ENCODE measurements at places on chromosomes 2 and 18.

DNA sequence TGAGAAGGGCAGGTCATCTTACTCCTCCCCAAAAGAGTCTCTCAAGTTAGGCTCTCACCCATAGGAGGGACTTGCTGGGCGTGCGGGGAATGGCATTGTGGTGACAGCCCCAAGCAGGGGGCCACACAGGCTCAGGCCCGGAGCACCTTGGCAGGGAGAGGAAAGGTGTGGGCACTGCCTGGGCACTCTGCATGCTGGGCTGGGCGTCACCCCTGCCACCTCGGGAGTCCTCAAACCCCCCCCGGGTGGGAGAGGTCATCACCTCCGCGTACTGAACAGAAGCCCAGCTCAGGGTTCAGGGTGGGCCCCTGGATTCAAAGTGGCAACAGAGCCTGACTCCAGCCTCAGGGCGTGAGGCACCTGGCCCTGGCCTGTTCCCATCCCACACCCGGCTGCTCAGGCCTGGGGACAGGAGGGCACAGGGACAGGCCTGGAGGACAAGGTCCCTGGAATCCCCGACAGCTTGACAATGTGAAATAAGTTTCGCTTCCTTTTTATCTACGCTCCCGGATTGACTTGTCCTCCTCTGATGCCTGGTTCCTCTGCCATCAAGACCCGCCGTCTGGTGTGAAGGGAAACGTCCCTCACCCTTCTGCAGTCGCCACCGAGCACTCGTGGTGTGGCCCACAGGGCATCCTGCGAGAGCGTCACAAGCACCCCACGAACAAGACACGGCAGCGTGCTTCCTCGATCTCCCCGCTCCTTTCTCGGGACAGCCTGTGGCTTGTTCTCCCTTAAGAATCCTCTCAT is 97.8 kb downstream of the HDAC4 start:
- no peak for DNase-seq

DNA sequence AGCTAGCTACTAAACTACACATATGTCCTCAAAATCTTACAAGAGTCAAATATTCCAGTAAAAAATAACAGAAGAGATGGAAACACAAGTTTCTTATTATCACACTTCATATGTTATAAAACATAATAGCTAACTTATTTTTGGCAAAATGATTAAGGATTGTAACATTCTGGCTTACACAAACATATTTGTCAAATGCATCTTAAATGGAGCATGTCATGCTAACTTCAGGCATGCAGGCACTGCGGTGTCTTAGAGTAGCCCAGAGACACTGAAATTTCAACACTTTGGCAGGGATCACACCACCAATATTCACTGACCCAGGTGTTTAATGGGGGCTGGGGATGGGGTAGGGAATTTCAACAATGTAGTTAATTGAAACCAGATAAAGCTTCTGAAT is 51.6 kb downstream of the LDAH start:
- no peak for DNase-seq

GRCh38 chr18:36381075-36381474 is 83.6 kb downstream of the FHOD3 start:
- no peak for DNase-seq

GRCh38 chr18:23977719-23978483 is 36.7 kb upstream of the TTC39C start:
- no peak for DNase-seq

- DNase-seq = no peak
Observed at GRCh38 chr2:79855264-79856006, 342.6 kb downstream of the CTNNA2 start.

- DNase-seq = no peak
Observed at GRCh38 chr2:200742426-200742825, 69.3 kb upstream of the BZW1 start.

DNA sequence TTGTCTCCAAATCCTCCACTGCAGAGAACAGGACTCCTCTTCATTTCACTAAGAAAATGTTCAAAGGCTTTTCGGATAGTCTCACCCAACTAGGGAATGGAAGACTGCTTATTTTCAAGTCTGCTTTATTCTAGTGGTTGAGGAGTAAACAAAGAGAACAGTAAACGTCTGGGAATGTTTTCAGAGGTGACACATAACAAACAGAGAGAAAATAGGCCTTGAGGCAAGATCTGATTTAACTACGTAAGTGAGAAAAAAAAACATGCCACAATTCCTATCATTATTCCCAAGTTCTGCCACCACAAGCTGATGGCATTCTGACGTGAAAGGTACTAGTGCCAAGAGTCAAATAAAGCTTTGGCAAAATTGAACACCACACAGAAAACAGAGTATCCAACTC is 16.7 kb upstream of the WIPF1 start:
- DNase-seq = no peak

DNA sequence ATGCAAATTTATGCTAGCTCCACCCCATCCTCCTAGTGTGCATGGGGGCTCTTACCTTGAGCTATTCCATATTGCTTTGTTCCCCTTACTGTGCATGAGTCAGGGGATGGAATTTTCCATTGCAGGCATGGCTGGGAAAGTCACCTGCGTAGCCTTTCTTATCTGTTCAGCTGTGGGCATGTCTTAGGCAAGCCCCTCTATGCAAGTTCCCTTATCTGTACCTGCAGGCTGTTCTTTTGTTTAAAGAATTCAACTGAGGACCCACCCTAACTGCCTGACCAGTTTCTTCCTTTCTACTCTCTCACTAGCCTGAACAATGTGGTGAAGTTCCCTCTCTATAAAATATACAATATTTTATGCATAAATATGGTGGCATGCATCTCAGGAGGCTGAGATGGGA is 54.2 kb upstream of the CDCA7 start:
- no peak for DNase-seq

DNA sequence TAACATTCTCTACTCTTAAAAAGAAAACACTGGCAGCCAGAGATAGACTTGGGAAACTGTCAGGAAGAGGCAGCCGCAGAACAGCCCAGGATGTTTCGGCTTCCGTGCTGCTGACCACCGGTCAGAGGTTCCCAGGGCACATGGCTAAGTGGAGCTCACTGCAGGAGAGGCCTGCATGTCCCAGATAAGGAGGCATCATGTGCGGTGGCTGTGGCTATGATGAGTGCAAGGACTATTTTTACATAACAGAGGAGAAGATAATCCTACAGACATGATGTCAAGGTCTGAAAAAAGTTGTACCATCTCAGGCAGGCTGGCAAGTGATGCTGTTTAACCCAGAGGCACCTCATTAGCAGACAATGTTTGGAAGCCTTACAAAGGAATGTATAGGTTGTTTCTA is 252.3 kb downstream of the CYRIA start:
- no peak for DNase-seq

- no peak for DNase-seq
Observed at GRCh38 chr2:156345582-156345981, 13.1 kb upstream of the NR4A2 start.

- no peak for DNase-seq
Observed at GRCh38 chr2:126809340-126809739, 89.3 kb upstream of the TEX51 start.

GRCh38 chr2:63893163-63893562 is 51.5 kb downstream of the UGP2 start:
- DNase-seq = no peak

DNA sequence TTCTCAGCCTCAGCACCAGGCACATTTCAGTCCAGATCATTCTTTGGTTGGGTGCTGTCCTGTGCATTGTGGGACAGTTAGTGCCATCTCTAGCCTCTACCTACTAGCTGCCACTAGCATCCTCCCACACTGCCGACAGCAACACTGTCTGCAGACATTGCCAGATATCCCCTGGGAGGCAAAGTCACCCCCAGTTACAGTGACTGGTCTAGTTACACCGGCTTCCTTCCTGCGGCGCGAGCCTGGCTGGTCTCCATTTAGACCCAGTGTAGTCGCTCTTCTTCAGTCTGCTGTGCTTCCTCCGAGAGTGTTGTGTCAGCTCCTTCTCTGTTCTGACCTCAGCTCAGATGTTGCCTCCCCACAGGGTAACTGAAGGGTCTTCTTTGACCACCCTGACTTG is 283.1 kb downstream of the PHLPP1 start:
- no peak for DNase-seq

- DNase-seq = no peak
Observed at GRCh38 chr18:45007531-45007930, 326.8 kb downstream of the SETBP1 start.

DNA sequence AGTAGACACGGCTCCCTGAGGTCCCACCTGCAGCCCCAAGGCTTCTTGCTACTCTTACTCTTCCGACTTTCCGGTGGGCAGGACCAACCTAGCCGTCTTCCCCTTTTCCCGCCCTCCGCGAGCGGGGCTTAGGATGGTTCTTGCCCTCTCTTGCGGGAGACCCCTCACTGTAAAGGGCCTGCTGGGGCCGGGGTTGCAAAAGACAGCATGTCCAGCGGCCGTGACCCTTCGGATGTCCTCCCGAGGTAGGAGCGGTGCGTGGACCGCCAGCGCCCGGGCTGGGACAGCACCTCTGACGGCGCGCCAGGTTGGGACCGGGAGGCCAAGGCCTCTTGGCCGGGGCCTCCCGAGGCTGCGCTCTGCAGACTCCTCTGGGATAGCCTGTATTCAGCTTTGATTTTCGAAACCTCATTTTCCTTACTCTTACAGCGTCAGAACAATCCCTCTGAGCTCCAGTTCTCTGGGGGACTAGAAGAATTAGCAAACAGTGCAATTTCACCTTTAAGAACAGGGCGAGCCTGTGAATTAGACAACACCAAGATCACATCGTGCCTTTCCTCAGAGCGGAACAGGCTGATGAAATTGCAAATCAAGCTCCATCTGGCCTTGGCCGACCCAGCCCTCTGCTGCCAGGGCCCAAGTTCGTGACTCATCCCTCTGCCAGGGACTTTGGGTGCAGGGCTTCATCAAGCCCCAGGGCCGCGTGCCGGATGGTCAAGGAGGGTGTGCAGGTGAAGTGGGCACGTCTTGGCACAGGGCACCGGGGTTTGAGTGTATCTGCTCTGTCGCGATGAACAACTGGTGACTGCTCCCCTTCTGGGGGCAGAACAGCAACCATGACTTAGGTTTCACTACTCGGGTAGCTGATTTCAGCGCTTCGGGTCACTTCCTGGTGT is 777 bp downstream of the MOCOS start:
- no peak for DNase-seq

DNA sequence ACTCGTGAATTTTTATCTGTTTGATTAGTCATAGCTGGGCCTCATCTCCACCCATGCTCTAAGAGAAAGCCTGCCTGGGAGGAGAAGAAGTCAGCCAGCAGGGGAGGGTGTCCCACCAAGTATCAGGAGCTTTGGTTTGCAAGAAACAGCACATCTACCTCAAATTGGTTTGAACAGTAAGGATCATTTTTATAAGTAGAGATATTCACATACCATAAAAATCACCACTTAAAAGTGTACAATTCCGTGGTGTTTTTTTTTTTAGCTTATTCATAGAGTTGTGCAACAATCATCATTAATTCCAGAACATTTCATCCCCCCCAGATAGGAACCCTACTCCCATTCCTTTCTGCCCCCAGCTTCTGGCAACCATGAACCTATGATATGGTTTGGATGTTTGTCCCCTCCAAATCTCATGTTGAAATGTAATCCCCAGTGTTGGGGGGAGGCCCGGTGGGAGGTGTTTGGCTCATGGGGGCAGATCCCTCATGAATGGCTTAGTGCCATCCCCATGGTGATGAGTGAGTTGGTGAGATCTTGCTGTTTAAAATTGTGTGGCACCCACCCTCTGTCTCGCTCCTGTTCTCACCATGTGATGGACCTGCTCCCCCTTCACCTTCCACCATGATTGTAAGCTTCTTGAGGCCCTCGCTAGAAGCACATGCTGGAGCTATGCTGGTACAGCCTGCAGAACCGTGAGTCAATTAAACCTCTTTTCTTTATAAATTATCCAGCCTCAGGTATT is 36.2 kb upstream of the HS6ST1 start:
- no peak for DNase-seq

DNA sequence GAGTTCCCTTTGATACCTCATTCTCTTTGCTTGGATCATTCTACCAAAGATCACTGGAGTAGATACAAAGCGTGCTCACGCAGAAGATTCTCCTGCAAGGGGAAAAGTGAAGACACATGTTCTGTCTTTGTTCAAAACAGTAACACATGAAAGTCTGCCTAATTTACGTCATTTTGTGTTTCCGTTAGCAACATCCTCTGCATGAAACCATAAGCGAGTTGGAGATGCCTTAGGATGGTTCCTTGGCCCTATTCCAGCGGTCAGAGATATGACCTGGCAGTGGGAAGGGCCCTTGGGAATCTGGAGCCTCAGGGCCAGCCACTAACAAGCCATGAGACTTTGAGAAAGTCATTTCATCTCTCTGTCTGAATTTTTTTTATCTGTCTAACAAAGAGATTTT is 180.9 kb upstream of the TWIST2 start:
- no peak for DNase-seq

DNA sequence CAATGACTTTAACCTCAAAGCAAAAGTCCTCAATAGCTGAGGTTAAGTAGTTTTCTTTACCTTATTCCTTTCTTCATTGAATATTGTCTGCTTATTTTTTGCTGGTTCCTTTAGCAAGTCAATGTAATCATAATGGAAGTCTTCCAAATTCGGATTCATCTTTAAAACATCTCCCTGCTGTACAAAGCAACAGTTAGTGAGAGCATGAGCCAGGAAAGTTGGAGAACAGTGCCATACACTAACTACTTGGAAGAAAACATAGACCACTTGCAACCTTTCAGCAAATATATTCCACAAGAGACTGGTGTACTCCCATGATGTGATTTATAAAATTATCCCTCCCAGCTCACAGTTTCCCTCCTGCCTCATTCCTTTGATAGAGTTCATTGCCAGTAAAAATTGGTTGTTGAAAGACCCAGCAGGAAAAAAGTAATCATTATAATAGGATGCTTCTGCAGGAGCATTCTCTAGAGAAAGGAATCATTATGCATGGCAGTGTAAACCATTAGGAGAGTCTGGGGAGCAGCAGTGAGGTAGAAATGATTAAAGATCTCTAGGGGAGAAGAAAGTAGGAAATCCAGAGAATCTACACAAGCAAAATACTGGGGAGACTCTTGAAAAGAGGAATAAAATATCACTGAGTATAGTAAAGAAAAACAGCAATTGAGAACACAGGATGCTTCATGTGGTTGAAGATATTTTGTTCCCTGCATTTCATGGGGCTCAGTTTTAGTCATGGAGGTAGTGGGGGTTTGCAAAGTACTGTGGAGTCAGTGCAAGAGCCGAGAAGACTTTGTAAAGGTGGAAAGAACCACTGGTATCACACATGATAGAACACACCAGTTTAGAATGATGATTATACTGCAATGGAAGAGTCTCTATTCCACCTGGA is 38.6 kb upstream of the TTN start:
- DNase-seq = no peak

- no peak for DNase-seq
Observed at GRCh38 chr18:47847635-47848034, 82.8 kb downstream of the SMAD2 start.

DNA sequence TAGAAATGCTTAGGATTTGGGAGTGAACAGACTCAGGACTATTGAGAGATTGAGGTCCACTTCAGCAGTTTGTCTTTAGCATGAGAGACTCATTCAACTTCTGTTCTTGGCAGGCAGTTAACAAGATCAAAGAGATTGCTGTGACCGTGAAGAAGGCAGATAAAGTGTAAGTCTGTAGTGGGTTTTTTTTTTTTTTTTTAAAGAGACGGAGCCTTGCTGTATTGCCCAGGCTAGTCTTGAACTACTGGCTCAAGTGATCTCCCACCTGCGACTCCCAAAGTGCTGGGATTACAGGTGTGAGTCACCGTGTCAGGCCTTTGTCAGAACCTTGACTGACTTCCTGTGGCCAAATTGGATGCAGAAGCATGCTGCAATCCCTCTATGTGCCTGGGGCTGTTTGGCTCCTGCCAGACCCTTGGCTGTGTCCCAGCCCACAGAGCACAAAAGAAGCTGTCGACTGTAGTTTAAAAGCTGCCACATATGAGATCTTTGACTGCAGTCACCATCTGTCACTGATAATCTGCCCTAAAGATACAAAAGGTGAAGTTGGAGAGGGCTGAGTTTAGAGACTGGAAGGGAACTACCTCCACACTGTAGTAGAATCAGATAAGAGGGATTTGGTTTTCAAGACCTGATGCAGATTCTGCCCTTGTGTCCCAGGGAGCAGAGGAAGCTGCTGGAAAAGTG is 9.9 kb downstream of the CCT7 start:
- DNase-seq = no peak

Data from cortex of kidney (tissue), 1 donor.